Fibroblast of skin of right quadriceps (primary cell): ENCODE measurements at places on chromosomes 11 and 22.
A peak's percentile ranks its signal among the peaks of the same experiment; 100 is the strongest.

- peak; percentile 85 for DNase-seq
Observed at GRCh38 chr22:41598081-41598480, 8.4 kb upstream of the PMM1 start.

DNA sequence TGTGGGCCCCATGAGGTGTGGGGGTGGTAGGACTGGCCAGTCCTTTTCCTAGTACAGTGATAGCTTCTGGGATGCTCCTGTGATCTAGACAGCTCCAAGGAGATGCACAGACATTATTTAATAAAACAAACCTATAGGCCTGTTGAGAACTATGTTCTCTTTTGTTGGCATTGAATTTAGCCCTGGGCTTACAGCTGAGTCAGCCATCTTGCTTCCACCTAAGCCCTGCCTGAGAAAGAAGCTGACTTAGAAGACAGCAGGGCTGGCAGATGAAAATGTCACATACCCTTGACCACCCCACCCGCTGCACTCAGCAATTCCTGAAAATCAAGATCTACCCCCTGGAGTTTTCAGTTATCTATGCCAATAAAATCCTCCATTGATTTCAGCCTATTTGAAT lies 353.2 kb downstream of the CADM1 start:
- DNase-seq: no peak

DNA sequence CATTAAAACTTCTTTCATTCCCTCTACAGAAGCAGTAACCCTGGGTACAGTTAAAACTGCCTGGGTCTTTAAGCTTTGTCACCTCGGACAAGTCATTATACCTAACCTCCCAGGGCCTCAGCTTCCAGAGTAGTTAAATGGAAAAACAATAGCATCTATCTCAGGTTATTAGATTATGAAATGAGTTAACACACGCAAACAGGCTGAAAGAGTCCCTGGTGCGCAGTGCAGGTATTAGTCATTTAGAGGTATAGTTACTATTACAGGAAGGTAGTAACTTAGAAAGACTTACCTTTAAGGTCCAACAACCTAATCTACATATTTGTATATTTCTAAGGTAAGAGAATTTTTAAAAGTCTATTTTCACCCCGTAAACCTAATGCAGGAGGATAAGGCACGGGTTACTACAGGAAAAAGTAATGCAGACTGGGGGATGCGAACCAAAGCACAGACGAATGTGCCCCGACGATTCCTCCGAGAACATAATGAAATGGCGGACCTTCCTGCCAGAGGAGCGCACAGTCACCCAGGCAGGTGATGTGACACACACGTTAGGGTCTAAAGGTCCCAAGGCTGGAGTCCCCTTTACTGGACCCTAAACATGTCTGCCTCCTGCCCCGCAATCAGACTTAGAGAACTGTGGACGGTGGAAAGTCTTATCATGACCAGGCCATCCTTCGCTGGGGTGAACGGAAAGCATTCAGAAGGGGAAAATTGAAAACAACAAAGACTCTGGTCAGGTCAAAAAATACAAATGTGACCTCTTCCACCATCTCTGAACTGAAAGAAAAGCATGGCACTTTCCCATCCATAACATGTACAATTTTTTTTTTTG lies 1.3 kb downstream of the NAP1L4 start:
- DNase-seq: no peak

GRCh38 chr11:131157678-131158077 lies 212.7 kb upstream of the NTM start:
- no peak for DNase-seq

DNA sequence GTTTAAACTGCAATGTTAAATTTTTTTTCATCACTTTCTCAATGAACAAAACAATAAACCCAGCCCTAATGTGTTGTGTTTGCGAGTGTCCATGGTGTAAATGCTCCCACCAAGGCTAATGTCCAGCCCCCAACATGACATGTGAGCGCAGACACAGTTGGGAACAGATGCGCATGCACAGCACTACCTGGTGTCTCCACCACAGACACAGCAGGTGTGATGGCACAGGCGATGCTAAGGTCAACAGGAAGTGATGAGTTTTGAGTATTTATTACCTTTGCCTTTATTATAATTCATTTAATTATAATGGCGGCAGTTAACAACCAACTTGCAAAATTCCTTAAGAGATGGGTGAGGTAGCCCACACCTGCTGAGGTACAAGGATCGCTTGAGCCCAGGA lies 42.9 kb downstream of the MICAL3 start:
- no peak for DNase-seq

DNA sequence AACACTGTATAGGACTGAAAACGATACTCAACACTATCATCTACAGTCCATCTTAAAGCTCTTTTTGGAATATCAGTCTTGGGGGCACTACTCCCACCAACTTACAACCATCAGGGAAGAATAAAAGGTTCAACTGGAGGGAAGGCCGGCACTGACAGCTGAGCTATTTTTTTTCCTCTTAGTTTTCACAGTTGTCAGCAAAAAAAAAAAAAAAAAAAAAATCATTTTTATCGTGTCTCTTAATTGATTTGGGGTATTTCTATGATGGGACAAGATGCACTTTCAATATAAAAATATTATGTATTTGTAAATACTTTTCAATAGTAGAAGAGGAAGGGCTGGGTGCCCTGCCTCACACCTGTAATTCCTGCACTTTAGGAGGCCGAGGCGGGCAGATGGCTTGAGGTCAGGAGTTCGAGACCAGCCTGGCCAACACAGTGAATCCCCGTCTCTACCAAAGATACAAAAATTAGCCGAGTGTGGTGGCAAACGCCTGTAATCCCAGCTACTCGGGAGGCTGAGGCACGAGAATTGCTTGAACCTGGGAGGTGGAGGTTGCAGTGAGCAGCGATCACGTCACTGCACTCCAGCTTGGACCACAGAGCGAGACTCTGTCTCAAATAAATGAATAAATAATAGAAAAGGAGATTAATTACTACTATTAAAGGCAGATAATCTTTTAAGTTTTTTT lies 1.5 kb downstream of the KIF18A start:
- no peak for DNase-seq

- no peak for DNase-seq
Observed at GRCh38 chr22:20808844-20809243, 34.9 kb downstream of the SERPIND1 start.

- no peak for DNase-seq
Observed at GRCh38 chr11:17629113-17629512, 82.1 kb downstream of the OTOG start.

GRCh38 chr11:73465871-73466270 lies 89.7 kb downstream of the RELT start:
- no peak for DNase-seq

DNA sequence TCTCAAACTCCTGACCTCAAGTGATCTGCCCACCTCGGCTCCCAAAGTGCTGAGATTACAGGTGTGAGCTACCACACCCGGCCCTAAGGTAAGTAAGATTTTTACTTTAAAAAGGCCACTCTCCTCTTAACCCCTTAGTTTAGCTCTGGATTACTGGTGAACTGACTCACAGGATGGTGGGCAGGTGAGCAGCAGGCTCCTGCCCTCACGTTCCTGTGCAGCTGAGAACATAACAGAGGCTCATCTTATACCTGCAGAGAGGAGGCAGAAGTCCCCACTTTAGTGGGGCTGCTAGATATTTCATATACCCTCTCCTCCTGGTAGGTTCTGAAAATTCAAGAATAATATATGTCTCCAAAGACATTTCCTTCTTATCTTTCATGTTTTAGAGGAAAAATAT lies 17.1 kb upstream of the SERPIND1 start:
- DNase-seq: no peak

DNA sequence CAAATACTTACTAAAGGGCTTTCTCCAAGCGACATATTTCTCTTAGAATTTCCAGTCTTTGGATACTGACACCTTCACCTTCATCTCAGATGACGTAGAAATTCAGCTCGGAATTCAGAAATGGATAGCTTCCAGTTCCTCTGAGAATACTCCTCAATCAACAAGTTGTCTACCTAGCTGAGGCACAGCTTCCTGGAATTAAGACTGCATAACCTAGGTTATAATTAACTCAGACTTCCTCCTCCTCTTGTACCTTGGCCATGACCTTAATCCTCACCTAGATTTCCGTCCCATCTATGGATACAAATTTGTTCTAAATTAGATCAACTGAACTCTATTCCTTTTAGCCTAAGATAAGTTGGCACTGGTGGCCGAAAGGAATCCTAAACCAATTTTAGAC lies 17.4 kb downstream of the ATP5MG start:
- no peak for DNase-seq

DNA sequence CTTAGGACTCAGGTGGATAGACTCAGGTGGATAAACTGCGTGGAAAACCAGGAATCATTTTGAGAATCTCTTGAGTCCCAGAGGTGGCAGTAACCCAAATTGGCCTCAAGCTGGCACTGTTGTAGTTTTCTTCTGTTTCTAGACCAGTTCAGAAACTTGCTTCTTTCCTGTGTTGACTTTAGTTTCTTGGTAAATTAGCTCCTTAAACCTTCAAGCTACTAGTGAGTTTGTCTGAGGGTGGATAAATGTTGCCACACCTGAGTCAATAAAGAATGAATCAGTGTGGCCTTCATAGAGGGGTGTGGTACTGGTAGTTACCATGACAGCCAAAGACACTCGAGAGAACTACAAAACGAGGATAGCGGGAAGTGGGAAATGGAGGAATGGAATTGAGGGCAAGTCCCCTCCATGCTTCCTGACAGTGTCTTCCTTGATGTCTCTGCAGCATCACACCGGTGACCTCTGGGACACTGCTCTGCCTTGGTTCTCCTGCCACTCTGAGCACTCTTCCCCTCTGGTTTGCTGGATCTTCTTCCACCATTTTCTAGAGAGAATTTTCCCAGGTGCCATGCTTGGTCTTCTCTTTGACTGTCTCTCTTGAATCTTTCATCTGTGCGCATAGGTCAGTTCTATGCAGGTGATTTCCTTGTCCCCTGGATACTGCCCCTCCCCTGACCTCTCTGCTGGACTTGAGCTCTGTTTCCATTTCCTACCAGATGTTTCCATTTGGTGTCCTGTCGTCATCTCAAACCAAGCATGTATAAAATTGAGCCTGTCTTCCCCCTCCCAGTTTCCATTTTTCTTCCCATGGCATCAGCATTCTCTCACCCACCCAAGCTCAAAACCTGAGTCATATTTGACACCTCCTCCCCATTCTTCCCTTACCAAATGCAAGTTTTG lies 7.2 kb downstream of the POLD4 start:
- DNase-seq: peak; percentile 53

GRCh38 chr11:128687321-128687720 lies 6.6 kb upstream of the FLI1 start:
- DNase-seq: no peak

DNA sequence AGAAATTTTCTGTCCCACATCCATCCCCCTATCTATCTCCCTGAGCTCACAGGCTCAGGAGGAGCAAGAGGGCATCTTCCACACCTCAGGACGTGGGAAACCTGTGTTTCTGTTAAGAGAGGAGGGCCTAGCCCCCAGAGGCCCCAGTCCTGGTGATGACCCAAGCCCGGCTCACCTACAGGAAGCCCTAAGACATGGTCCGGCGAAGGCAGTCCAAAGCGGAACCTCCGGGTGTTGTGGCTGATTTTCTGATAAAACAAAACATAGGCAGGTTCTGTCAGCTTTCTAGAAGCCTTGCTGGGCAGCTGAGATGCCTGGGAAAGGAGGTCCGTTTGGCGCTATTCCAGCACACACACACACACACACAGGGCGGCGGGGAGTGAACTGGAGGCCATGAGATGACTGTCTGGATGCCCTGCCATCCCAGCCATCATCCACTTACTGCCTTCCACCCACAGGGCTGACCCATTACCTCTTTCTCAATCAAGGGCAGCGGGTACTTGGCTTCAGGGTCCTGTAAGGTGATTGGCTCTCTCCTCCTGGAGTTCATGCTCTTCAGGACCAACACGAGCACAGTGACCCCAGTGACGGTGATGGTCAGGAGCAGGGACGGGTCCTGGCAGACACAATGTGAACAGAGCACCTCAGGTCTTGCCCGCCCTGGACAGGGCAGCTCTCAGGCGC lies 882 bp downstream of the CYB5R2 start:
- DNase-seq: no peak

GRCh38 chr11:46800177-46800576 lies 45.9 kb downstream of the CKAP5 start:
- no peak for DNase-seq

- DNase-seq: no peak
Observed at GRCh38 chr11:112836256-112836602, 125.0 kb upstream of the NCAM1 start.

DNA sequence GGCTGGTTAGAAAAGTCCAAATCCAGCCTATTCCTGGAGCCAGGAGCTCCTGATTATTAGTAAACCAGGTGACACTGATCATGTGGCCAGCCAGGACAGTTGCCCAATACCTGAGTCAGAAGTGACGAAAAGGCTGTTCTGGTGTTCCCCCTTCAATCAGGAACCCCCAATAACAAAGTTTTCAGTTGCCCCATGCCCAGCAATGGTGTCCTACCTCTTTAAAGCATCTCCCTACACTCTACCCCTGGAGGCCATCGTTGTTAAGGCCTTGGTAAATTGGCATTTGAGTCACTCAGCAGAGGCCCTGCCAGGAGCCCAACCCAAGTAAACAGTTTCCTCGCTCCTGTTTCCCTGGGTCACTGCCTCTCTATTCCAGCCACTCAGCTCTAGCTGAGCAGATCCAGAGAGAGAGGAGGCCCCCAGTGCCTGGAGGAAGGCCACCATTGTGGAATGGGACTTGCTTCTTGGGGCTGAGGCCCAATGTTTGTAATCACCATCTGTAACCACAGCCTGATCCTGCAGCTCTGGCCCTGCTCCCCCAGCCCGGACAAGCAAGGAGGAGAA lies 25.0 kb downstream of the ARHGAP1 start:
- DNase-seq: peak; percentile 32

DNA sequence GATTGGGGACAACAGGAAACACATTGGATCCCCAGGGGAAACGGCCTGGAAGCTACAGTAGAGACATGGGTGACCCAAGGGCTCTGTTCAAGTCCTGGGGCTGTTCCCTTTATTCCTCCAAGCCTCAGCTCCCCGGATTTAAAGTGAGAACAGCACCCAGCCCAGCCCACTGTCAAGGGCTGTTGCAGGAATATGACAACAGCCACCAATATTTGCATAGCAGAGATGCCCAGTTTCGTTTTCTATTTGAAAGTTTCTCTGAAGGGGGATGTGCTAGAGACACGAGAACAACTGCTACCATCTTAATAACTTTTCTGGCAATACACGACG lies 81.1 kb upstream of the WNT7B start:
- peak; percentile 44 for DNase-seq

- DNase-seq: no peak
Observed at GRCh38 chr11:16912692-16913111, 101.5 kb downstream of the PLEKHA7 start.

GRCh38 chr11:6443269-6444003 lies 2.6 kb upstream of the HPX start:
- peak; percentile 48 for DNase-seq

- no peak for DNase-seq
Observed at GRCh38 chr22:43470941-43471585, 59.2 kb downstream of the MPPED1 start.
